NCI-H1436 treated with DMSO at 0.1 percent for 48 hours (cell line): ENCODE measurements at places on chromosomes 13 and 19.

GRCh38 chr19:47848823-47849473, 10.1 kb upstream of the TPRX2 start:
- DNase-seq, result no peak

GRCh38 chr19:12015753-12016116, 19.7 kb downstream of the ZNF433 start:
- no peak for DNase-seq

DNA sequence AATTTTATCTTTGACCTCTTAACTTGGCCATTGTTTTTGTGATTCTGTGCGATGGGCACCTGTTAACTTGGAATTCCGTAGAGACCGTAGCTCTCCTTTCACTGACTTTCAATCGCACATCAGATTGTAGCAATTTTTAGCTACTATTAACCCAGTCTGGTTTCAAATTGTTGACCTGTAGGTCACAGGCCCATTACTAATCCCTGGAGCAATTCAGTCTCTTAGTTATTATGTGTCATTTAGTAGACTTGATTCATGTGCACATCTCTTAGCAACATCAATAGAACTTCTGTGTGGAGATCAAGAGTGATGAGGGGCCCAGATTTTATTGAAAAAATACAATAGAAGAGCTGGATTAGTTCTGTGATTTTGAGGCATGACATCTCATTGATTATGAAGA, 549.6 kb upstream of the SLC10A2 start:
- no peak for DNase-seq

- DNase-seq, result no peak
Measured at GRCh38 chr19:34126966-34127365, 45.3 kb upstream of the LSM14A start.

DNA sequence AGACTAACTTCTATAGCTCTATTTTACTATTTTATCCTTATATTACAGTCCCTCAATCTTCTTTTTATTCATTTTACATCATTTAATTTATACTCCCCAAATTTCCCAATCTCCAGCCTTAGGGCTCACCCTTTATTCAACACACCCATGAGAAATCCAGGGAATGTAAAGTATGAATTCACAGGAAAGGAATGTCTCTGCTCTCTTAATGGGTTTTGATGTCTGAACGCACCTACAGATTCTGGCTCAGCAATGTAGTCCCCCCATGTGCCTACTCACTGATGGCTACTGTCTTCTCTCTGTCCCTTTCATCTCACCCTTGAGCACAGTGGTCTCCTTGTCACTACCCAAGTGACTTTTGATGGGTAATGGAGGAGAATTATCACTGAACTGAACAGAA, 32.8 kb downstream of the TNFSF13B start:
- DNase-seq, result no peak

DNA sequence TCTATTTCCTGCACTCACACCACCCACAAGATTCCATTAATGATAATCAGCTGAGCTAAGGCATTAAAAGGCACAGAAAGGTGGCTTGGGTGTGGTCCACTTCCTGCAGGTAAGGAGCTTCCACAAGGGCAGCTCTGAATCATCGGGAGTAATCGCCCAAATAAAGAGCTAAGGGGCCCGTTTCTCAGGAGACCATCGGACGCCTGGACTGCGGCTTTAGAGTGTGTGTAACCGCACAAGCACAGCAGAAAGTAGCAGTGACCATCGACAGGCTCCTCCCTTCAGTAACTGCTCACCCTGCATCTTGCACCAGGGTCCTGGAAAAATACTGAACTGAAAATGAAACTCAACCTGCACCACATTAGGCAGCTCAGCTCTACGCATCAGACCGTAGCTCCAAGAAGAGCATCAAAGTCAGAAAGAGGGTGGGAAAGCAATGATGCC, 6.0 kb downstream of the STK24 start:
- no peak for DNase-seq

DNA sequence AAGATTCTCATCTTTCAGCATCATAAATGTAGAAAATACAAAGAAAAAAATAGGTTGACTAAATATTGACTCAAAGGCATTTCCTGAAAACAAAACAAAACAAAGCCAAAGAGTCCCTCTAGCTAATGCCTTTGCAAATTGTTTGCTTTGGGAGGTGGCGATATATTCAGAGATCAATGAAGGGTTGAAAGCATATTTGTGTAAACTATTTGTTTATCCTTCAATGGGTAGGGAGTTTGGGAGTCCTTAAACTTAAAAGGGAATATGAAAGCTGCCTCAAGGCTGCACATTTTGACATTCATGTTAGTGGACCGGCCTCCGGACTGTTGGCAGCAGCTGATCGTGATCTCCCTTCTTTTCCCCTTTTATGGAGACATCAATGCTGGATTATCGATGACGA, 257.5 kb downstream of the ITGBL1 start:
- no peak for DNase-seq

GRCh38 chr13:97119943-97120342, 102.2 kb upstream of the MBNL2 start:
- DNase-seq, result no peak

GRCh38 chr19:53994811-53995210, 3.4 kb downstream of the CACNG6 start:
- DNase-seq, result no peak

GRCh38 chr13:110657196-110657595, 41.9 kb downstream of the NAXD start:
- DNase-seq, result no peak

- no peak for DNase-seq
Measured at GRCh38 chr19:33375837-33376159, 2.3 kb downstream of the CEBPG start.

- DNase-seq, result no peak
Measured at GRCh38 chr13:109096101-109096500, 466.7 kb downstream of the MYO16 start.

DNA sequence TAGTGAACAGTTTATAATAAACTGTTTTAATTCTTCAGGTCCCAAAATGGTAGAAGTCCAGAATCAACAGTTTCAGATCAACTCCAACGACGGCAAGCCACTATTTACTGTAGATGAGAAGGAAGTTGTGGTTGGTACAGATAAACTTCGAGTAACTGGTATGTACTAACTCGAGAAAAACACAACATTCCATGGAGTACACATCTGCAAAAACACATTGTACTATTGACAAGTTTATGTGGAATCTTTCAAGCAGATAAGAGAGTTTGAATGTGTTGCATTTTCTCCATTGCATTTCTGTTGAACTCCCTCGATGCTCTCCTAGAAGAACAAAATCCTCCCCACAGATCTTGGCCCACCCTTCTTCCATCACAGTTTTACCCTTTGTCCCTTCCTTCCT, 98.5 kb downstream of the SGCG start:
- no peak for DNase-seq

DNA sequence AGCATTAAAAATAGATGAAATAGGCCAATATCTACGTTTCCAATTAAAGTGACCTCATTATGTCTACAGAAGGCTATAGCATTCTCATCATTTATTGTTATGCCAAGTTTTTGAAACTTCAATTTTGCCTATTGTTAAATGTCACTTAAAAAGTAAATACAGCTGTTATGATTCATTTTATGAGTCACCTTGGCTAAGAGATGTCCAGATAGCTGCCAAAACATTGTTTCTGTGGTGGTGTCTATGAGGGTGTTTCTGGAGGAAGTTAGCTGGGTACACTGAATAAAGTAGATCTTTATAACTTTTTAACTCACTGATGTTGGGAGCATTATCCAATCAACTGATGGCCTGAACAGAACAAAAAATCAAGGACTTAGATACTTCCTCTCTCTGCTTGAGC, 1209.7 kb upstream of the PCDH9 start:
- no peak for DNase-seq

GRCh38 chr19:51905206-51905605, 389 bp upstream of the ZNF649 start:
- DNase-seq, result no peak

DNA sequence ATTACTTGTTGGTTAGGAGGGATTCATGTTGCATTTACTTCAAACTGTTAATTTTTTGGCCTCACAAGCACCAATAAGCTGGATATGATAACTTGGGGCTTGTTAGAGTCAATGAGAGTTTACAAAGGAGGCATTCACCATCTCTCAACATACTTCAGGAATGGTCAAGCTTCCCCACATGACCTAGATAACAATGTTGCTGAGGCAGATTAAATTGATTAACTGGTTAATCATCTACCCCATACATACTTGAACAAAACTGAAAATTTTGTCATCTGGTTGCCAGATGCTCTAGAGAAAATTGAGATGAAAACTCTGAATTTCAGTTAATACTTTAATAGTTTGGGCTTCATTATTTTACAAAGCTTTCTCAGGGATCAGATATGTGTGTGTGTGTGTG, 43.0 kb upstream of the UBL3 start:
- no peak for DNase-seq

- no peak for DNase-seq
Measured at GRCh38 chr13:82729401-82729800, 1152.9 kb downstream of the SLITRK1 start.

DNA sequence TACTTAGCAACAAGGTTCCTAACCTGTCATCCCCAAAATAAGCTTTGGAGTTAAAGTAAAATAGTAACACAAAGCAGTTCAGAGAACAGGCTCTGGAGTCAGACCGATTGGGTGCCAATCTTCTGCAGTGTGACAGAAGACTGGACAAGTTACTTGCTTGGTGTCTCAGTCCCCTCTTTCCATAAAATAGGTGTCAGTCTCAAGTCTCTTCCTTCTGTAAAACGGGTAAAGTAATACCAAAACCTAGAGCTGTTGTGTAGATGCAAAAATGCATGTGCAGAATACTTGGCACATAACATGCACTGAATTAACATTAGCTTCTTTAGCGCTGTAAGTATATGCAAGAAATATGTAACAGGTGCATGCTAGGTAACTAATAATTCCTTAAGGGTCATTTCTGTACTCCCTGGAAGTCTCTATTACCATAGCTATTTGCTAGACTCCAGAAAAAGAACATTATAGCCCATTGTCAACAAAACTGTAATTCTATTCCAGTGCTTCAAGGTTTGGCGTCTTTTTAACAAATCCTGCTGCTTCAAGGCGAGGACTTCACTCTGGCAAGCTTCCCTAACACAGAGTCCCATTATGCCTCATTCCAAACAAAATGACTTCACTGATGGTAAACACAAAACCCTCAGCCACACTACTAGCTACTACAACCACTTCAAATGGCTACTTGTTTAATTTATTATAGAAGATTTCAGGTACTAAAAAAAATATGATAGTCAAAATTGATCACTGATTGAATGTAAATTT, 32.8 kb downstream of the ELF1 start:
- no peak for DNase-seq

- no peak for DNase-seq
Measured at GRCh38 chr13:79237981-79238380, 168.1 kb downstream of the RBM26 start.

DNA sequence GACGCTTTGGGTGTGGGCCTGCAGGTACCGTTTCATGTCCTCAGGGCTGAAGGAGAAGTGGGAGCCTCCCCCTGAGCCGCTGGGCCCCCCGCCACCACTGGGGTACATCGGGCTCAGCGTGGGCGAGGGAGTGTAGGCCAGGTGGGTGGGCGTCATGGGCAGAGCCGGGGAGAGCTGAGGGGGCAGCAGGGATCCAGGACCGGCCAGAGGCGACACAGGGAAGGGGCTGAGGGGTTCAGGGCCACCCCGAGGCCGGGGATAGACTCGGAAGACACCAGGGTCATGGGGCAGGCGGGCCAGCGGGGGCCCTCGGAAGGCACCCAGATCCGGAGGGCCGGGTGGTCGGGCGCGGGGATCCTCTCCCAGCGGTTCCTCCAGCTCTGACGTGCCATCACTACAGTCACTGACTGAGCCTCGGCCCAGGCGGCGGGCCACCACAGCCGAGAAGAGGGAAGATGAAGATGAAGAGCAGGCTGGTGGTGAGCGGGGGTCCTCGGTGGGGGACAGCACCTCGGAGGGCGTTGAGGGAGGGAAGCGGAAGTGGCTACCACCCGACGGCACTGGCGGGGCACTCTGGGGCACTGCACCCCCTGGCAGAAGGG, 5.7 kb downstream of the ERF start:
- DNase-seq, result no peak

DNA sequence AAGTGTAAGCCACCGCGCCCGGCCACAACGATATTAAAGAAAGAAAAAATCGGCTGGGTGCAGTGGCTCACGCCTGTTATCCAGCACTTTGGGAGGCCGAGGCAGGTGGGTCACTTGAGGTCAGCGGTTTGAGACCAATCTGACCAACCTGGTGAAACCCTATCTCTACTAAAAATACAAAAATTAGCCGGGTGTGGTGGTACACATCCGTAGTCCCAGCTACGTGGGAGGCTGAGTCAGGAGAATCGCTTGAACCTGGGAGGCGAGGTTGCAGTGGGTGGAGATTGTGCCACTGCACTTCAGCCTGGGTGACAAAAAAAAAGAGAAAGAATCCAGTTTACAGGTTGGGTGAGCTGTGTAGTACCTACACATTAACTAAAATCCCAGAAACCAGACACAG, 99.9 kb upstream of the CACNA1A start:
- no peak for DNase-seq
